ENCODE measurements at places on chromosomes 5 and 9.

DNA sequence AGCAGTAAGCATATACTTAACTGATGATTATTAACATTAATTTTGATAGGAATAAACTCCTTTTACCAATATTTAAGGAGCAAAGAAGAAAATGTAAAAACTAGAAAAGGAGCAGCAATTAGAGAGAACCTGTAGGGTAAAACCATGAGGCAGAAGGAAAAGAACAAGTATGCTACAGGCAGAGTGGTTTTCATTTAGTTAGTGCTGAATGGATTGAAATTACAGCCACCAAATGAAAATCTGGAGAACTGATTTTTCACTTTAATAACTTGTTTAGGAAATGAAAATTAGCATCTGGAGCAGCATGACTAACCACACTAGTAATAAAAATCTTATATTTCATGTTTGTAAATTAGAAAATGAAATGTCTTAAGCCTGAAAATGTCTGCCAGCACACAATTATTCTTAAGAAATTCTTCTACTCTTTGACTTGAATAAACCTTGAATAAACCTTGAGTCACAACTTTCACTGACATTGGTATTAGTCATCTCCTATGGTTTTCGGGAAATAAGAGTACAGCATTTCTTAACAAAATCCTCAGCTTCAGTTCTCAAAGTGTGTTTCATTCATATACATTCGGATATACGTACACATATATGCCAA lies 1504.9 kb upstream of the C9orf72 start:
- no peak for DNase-seq

GRCh38 chr5:134125039-134126015 lies 10.8 kb downstream of the TCF7 start:
- no peak for DNase-seq

- no peak for DNase-seq
These were observed 115.9 kb upstream of the LPAR1 start for GRCh38 chr9:111154081-111154562.

DNA sequence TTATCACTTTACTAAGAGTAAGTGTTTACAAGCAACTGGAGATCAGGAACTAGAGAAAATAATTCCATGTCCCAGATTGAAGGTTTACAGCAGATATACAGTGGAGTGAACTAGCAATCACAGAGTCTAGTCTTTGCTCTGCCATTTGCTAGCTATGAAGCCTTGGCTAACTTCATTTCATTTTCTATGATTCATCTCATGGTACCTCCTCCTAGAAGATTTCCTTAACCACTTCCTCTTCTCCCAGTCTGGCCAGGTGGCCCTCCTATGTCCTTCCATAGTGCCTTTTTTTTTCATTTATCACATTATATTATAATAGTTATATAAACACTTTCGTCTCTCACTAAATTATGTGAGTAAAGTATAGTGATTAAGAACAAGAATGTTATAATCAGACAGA lies 52.1 kb downstream of the GRIA1 start:
- no peak for DNase-seq

DNA sequence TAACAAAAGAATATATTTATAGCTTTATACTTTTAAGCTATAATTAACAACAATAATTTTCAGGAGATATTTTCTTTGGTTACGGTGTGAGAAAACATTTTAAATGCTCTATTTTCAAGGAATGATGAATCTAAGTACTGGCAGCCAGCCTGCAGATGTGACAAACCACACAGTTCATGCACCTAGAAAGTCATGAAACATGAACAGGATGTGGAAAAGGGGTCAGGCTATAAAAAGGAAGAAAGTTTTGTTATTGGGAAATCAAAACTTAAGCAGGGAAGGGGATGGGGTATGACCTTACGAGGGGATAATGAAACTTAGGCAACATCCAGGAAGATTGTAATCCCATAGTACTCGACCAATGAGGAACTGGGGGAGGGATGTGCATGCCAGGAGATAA lies 508.7 kb upstream of the GRAMD2B start:
- DNase-seq = no peak

- no peak for DNase-seq
These were observed 11.7 kb upstream of the TSSK1B start for GRCh38 chr5:113446358-113446927.

DNA sequence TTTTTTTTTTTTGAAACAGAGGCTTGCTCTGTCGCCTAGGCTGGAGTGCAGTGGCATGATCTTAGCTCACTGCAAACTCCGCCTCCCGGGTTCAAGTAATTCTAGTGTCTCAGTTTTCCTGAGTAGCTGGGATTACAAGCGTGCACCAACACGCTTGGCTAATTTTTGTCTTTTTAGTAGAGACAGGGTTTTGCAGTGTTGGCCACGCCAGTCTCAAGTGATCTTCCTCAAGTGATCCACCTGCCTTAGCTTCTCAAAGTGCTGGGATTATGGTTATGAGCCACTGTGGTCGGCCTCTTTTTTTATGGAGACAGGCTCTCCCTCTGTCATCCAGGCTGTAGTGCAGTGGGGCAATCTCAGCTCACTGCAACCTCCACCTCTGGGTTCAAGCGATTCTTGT lies 82.9 kb downstream of the RAB24 start:
- no peak for DNase-seq

DNA sequence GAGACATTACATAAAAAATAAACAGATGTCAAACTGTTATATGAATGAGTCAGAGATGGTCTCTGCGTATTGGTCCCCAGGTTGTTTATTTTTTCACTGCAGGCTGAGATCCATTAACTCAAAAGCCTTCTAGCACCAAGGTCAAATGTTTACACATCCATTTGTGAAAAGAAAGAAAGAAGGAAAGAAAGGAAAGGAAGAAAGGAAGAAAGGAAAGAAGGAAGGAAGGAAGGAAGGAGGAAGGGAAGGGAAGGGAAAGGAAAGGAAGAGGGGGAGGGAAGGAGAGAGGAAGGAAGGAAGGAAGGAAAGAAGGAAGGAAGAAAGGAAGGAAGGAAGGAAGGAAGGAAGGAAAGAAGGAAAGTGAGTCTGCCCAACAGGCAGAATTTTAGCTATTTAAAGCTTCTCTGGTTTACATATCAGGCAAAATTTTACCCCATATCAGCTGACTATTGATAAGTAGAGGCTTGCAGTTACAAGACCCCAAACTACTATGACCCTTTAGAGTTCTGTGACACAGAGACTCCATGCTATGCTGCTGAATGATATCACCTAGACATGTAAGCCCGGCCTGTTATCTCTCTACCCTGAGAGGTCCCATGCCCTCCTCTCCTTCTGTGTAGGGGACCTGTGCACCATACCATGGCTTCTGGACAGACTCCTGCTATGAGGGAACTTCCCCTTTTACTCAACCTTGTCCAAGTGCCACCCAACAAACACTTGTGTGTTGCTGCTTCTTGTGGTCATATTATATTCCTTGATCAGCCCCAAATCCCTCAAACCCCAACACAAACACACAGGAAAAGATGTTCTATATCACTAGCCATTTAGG lies 59.0 kb downstream of the DRD1 start:
- DNase-seq = no peak

DNA sequence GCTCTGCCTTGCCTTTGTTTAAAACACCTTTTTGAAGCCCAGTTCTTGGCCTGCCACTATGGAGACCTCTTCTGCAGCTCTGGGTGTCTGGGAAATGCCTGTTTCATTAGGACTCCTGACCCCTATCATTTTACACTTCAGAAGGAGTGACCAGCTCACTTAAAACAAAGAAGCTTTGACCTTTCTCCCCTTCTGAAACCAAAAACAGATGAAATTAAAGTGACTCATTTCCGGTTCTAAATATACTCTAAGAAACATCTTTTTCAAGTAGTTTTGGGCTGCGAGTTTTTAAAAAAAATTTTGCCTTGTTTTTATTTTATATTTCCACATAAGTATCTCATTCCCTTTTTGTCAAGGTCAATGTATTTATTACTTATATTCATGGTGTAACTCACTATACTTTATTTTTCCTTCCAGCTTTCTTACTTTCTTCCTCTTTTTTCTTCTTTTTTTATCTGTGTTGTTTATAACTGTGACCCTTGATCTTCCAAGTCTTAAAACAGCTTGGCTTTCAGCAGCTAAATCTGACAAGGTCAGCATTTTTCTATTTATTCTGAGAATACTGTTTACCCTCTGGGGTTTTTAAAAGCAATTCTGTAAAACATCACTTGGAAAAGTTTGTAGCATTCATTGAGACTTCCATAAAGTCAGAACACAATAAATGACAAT lies 672.9 kb downstream of the NR2F1-AS1 start:
- no peak for DNase-seq

- DNase-seq = no peak
These were observed 295.4 kb upstream of the HAPLN1 start for GRCh38 chr5:84016085-84016484.

GRCh38 chr5:50711280-50711679 lies 44.8 kb downstream of the PARP8 start:
- peak; percentile 53 for DNase-seq

- DNase-seq = no peak
These were observed 545.4 kb downstream of the CDH9 start for GRCh38 chr5:26492906-26493459.

GRCh38 chr5:14265570-14265969 lies 122.4 kb downstream of the TRIO start:
- DNase-seq = no peak

GRCh38 chr5:165000479-165001190 lies 1495.2 kb downstream of the MAT2B start:
- DNase-seq = no peak

DNA sequence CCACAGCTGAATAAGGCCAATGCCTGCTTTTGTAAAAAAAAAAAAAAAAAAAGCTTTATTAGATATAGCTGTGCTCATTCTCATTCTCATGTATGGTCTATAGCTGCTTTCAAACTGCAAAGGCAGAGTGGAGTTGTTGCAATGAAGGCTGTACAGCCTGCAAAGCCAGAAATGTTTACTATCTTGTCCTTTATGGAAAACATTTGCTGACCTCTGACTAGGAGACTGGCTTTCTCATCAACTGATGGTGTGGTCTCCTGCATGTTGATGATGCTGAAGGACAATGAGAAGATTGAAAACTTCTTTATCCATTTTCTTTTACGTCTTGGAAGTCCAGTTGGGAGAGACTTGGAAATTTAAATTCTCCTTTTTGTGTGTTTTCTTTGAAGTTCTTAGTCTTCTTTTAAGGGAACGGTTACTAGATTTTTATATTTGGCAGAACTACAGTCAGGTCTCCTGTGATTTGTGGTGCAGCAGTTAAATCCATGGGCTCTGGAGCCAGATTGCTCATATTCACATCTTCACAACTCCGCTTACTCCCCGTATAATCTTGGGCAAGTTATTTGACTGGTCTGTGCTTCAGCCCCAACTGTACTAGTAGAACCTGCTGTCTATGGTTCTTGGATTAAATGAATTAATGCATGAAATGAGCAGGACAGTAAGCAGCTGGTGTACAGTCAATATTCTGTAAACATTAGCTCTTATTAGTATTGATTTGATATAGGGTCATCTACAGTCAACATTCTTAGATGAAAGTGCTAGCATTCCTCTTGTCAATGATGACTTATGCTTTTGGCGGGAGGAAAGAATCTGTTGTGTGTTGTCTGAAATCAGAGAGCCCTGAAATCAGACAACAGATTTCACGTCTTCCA lies 39.7 kb upstream of the BASP1 start:
- DNase-seq = no peak

- DNase-seq = no peak
These were observed 430.1 kb upstream of the WWC1 start for GRCh38 chr5:167861129-167861927.

DNA sequence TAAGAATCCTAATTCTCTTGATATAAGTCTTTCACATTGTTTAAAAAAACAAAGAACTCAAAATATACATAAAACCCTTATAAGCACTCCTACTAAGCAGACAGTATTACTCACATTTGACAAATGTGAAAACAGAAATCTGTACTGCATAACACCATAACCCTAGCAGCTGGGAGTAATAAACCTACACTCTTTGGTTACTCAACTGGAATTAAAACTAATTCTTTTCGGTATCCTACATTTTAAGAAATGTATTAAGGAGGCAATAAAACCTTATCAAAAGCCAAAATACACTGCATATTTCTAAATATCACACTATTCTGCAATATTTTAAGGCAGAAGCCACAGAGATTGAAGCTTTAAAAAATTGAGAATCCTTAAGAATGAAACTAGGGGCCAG lies 6.8 kb downstream of the AUH start:
- no peak for DNase-seq

DNA sequence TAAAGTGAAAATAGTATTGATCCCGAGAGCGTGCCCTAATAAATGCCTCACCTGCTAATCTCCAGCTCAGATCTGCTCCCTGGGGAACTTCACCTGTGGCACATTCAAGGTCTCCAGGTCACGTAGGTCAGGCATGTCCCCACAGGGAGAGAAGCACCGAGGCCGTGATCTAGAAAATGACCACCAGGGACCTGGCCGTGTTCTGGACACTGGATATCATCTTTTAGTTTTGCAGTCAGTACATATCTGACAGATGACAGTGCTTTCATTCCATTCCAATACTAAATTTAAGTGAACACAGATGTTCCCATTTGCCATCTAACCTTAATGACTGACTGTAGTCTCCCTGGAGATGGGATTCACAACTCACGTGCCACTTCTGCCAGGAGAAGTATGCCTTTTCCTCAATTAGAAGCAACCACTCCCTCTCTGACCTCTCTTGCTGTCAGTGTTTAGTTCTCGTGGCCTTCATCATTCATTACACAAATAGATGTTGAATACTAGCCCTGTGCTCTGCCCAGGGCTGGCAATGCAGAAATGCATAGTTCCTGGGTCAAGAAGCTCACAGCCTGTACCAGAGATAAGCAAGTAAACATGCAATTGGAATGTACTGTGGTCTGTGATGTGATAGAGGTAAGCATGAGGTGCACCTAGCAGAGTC lies 276.5 kb downstream of the NTRK2 start:
- no peak for DNase-seq

- no peak for DNase-seq
These were observed 18.2 kb upstream of the NREP start for GRCh38 chr5:111775224-111775623.

DNA sequence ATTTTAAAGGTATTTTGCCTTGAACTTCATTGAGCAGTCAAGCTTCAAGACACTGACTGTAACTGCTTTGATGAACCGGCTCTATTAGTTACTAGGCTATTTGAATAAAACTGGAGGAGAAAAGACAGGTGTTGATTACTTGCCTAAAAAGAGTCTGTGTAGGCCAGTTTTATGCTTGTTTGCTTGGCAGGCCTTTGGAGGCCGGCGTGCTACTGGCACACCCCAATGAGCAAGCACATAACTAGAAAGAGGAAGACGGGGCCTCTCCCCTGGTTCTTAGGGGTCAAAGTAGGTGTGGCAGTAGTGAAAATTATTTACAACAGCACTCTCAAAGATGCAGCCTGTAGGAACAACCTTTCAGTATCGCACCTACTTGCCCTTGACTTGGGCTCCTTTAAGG lies 2.1 kb upstream of the ZFR start:
- no peak for DNase-seq

DNA sequence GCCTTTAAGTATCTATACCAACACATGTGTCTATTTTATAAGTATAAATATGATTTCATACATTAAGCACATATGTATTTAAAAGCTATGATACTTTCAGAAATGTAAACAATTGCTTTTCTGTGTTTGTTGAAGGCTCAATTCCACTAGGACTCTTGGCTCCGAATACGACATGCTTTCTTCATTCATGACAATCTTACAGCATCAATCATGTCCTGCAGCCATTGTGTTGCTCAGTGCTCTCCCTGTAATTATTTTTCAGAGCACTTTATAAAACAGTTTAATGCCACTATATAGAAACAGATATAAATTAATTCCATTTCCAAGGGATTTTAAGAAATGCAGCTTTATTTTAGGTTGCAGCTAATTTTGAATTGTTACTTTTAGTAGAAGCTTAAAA lies 167.3 kb downstream of the TAF11L14 start:
- no peak for DNase-seq

Measured in naive thymus-derived CD8-positive, alpha-beta T cell (primary cell).